ENCODE measurements at places on chromosomes 7 and 10. TPM values are rescaled to one million over a fixed set of nuclear protein-coding genes. Genes with fewer than 3 reads are reported as not detected.

DNA sequence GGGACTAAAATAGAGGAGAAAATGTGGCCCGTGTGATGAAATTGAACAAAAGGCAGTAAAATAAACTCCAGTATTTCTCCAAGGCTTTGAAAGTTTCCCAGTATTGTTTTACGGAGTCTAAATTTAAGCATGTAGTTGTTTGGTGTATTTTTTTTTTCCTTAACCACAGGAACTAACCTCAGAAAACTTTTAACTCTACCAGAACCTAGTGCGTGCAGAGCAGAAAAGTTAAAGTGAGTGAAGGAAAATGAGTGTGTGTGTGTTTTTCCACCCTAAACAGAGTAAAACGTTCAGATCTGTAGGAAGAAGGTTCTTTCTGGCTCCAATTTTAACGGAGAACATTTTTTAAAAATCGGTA is 812 bp downstream of the PROSER2 start:
- no peak for DNase-seq

GRCh38 chr7:135683609-135684008 is 21.3 kb downstream of the STMP1 start:
- DNase-seq = no peak

- DNase-seq = no peak
Observed at GRCh38 chr10:118234683-118235082, 107.4 kb downstream of the FAM204A start.

GRCh38 chr10:103535595-103535994 is 42.1 kb downstream of the NEURL1 start:
- no peak for DNase-seq

GRCh38 chr7:50649259-50649885 is 84.2 kb upstream of the DDC start:
- DNase-seq = no peak

- no peak for DNase-seq
Observed at GRCh38 chr10:47379445-47379785, 4.7 kb downstream of the ZNF488 start.

SHOC2 gene
- 43.2 TPM for total RNA-seq

MRPS16 gene
- total RNA-seq = 97.5 TPM

HOXA13 gene
- total RNA-seq = not detected
